Nucleus accumbens (tissue), 56 donors: ENCODE measurements at places on chromosomes 12 and 14.

DNA sequence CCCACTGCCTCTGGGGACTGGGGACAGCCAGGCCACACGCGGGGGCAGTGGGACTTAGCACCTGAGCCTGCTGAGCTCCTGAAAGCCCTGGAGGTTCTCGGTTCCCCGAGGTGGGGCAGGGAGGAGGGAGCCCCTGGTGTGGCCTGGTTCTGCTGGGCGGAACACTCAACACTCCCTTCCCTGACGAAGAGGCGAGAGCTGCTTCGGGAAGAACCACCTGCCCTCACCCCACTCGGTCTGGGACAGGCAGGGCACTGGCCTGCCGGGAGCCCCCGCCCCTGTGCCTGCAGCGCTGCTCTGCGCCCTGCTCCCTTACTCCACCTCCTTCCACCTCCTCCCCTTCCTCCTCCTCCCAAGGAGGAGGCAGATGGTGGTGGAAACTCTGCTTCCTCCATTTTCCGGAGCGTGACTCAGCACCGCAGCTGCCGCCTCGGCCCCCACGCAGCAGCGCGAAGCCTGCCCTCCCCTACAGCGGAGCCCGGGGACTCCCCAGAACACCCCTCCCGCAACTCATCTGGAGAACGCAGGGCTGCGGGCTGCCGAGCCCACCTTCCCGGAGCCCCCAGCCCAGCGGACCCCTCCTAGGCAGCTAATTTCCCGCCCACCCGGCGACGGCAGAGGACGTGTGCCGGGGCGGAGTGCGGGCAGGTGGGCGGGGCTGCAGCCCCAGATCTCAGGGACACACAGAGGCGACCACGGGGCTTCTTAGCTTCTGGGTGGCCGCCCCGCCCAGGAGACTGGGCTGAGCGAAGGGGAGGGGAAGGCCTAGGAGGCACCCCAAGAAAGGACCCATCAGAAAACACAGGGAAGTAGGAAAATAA is 11.7 kb upstream of the INF2 start:
- DNase-seq: peak; percentile 60

- DNase-seq: no peak
Observed at GRCh38 chr12:124464830-124465229, 102.6 kb downstream of the NCOR2 start.

GRCh38 chr14:90858511-90858910 is 42.3 kb upstream of the TTC7B start:
- no peak for DNase-seq

GRCh38 chr12:98085046-98085755 is 430.2 kb upstream of the TMPO start:
- DNase-seq: no peak

GRCh38 chr14:59268011-59268410 is 79.5 kb downstream of the DAAM1 start:
- no peak for DNase-seq

GRCh38 chr12:72094490-72094889 is 155.8 kb downstream of the TPH2 start:
- no peak for DNase-seq

DNA sequence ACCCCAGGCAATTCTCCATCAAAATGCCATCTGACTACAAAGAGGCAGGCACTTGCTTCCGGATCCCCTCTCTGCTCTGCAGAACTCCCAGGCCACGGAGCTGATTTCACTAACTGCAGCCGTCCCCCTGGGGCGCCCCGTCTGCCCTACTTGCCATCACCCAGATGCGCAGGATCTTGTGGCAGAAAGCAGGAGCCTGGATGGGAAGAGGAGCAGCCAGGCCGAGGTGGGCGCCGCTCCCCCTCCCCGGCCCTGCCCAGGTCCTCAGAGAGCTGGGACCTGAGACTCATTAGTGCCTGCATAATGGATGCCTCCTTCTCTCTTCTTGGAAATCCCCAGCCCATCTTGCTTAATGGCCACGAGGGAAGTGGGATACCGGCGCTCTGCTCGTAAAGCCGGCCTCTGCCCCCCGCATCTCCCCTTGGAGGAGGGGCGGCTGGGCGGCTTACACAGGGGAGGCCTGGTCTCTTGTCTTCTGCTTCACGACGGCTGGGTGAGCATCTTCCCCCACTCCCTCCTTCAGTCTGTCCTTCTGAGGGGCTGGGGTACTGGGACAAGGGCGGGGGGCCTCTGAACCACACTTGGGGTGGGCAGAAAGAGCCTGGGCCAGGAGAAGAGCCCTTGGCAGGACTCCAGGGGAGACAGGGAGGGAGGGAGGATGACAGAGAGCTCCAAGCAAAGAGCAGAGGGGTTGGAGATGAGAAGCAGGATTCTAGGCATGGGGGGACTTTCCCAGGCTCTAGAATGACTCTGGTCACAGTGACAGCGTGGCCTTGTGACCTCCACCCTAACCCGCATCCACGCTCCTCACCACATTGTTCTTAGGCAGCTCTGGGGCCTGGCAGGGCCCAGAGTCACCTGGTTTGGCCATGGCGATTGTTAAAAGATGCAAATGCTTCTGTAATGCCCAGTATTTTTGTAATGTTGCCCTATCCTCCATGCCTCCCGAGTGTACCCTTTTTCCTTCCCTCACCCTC is 19.4 kb upstream of the EML1 start:
- DNase-seq: no peak

GRCh38 chr12:111777345-111778045 is 10.8 kb downstream of the ALDH2 start:
- DNase-seq: no peak

DNA sequence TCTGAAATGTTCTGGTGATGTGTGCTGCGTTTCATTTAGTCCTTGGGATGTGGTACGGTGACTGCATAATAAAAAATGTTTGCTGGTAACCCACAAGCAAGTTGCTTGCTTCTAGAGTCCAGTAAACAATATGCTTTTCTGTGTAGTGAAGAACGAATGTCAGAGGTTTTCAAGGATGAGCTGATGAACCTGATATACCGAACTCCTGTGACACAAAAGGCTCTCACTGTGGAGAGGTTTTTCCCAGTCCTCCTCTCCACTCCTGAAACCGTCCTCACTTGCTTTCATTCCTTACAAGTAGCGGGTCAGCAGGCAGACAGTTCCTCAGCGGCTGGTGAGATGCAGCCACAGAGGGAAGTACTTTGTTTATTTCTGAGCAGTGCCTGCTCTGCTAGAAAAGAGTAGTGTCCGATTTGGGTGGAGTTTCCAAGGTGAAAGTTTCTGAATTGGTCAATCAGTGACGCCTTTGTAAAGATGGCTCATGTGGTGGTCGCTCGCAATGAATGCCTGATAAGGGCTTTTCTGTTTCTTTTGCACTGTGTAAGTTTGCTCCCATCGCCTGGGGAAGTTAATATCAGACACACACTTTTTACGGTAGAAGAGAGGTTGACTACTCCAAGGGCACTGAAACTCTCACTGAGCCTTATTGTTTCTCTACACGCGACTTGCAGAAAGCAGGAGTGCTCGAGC is 3.0 kb downstream of the ETV6 start:
- peak; percentile 16 for DNase-seq

- no peak for DNase-seq
Observed at GRCh38 chr12:121209221-121209620, 708 bp upstream of the P2RX4 start.

- no peak for DNase-seq
Observed at GRCh38 chr14:62462988-62463387, 582.3 kb downstream of the KCNH5 start.

GRCh38 chr14:64554556-64554955 is 4.8 kb downstream of the PPP1R36 start:
- DNase-seq: no peak

DNA sequence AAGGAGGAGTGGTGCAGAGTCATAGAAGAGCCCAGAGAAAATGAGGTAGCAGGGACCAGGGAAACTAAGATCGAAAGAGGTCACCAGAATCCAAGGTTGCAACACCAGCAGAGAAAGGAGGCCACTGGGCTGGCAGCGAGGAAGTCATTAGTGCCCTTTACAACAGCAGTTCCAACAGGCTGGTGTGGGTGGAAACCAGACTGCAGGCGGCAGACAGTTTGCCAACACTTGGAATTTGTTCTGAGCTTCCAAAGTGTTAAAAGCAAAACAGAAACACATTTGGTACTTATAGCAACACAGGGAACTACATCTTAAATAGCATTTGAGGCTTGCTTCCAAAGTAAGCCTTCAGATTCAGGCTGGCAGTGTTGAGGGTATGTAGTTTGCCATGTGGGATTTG is 95.2 kb upstream of the PWP1 start:
- DNase-seq: no peak

DNA sequence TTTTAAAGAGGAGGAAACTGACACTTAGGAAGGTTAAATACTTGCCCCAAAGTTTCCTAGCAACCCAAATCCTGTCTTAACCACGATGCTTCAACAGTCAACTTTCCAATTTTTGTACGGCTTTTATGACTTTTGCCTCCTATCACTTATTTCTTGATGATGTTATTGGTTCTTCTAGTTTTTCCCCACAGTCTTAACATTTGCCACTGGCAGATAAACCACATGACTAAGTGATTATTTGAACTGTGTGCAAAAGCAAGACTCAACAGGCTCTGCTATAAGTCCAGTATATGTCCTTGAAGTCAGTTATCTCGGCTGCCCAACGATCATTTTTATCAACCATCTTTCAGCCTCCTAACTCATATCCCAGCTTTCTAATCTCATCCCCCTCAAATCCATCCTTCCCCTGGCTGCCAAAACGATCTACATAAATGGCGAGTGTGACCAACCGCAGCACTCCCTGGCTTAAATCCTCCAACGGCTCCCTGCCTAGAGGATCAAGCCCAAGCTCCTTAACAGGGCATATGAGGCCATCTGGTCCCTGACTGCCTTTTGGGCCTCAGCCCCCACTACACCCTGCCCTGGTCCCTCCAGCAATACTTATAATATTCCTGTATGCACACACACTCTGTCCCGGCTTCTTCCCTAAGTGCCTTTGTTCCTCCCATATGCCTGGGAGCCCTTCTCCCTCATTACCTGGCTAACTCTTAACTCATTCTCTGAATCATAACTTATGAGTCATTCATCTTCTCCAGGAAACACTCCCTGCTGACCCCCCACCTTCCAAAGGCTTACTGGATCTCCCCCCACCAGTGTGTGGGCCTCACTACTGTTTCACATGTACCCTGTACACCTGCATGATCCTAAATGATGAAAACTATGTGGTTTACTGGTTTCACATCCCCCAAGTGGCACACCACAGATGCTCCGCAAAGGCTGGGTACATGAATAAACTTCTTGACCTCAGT is 8.8 kb downstream of the VPS37B start:
- no peak for DNase-seq

GRCh38 chr14:72443256-72443655 is 450.6 kb downstream of the DPF3 start:
- DNase-seq: no peak

- DNase-seq: no peak
Observed at GRCh38 chr12:119447126-119447525, 112.6 kb downstream of the CCDC60 start.

DNA sequence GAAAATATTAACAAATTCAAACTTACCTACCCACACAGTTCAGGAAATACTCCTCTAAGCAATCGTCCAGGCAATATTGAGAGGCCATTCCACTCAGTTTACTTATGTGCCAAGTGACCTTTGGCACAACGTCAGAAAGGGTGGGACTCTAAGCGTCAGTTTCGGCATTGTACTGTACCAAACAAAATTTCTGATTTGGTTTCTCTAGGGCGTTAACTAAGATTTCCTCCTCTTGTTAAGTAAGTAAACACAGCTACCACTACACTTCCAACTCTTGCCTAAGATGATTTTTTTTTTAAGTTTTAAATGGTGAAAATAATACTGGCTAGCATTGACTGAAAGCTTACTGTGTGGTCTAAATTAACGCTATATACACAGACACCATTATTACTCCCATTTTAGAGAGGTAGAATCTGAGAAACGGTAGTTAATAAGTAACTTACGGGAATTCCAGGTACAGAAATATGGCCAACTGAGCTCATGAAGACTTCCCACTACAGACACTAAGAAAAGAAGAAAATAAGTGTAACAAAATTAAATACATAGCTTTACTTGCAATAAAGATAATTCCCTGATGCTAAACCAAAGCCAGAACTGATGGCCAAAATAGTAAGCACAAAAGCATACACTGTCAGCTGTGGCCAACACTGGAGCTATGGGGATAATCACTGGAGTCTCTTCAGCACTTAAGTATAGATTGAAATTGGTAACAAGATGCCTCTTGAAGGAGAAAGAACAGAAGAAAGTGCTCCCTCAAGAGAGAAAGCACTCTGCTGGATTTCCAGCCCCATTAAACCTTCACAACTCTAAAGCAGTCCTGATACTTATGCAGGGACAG is 76.1 kb downstream of the EPS8 start:
- no peak for DNase-seq

- DNase-seq: no peak
Observed at GRCh38 chr12:51970904-51971646, 19.6 kb downstream of the ACVR1B start.

DNA sequence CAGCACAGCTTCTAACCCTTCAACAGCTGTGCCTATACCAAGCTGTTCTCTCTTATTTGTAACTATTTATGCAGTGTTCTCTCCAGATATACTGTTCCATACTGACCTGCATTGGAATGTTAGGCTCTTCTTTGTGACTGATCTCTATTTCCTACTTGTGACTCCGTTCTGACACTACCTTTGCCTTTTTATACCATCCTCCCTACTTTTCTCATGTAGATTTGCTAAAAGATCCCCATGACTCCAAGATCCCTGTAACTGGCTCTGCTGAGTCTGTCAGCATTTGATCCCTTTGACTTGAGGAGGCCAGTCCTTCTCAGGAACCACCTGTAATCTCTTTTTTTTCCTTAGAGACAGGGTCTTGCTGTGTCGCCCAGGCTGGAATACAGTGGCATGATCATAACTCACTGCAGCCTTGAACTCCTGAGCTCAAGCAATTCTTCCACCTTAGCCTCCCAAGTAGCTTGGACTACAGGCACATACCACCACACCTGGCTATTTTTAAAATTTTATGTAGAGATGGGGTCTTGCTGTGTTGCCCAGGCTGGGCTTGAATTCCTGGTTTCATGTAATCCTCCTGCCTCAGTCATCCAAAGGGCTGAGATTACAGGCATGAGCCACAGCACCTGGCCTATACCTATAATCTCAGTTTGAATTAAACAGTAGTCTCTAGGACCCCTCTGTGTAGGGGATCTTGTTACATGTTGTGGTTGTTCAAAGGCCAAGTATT is 368.3 kb downstream of the ZFP36L1 start:
- no peak for DNase-seq

DNA sequence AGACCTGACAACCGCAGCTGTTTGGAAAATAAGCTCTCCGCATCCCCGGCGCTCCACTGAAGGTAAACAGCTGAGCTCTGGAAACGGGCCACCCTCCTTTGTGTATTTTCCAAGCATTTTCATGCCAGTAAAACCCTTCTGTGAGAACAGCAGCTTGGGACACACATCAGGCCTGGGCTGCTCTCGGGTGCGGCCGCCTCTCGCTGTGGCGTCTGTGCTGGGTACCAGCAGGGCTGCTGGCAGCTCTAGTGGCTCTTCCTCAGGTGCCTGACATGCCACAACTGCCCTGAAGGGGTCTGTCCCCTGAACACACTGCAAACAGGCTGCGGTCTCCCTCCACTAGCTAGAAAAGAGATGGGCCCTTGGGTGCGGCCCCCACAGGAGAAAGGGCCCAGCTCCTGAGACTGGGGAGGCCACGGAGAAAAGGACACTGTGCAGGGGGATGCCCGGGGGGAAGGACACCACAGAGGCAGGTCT is 96.3 kb downstream of the ITPK1 start:
- peak; percentile 34 for DNase-seq
